RWPE1 (cell line): ENCODE measurements at places on chromosomes 4 and X.

DNA sequence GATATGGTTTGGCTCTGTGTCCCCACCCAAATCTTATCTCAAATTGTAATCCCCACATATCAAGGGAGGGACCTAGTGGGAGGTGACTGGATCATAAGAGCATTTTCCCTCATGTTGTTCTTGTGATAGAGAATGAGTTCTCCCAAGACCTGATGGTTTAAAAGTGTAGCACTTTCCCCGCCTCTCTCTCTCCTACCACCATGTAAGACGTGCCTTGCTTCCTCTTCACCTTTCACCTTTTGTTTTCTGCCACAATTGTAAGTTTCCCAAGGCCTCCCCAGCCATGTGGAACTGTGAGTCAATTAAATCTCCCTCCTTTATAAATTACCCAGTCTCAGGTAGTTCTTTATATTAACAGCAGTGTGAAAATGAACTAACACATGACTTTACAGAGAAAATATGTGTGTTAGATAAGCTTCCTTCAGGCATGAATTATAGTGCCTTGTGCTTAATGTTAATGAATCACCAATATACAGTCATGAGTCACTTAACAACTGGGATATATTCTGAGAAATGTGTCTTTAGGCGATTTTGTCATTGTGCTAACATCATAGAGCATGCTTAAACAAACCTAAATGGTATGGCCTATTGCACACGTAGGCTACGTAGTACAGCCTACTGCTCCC lies 37.9 kb downstream of the PDGFC start:
- DNase-seq: peak; percentile 57

DNA sequence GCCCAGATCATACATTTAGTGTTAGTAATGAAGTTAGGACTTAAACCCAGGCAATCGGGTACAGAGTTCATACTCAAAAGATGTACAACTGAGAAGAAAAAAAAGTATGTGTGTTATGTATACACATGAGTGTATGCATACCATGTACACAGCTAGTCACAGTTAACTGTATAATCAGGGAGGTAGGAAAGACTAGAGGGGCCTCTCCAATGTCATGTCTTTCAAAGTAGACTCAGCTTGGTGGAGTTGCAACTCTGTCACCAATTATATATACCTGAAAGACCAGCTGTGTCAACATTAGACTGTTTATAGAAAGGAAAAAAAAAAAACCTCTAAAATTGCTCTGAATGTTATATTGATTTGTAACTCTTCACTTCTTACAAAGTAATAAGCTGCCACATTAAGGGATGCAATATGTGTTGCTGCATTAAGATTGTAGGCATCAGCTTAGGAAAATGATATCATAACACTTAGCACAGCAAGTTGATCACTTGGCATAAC lies 167.5 kb downstream of the DCTD start:
- no peak for DNase-seq

GRCh38 chrX:115625572-115626301 lies 64.8 kb downstream of the PLS3 start:
- no peak for DNase-seq

GRCh38 chr4:7565483-7565882 lies 130.8 kb upstream of the PSAPL1 start:
- no peak for DNase-seq

GRCh38 chrX:33968611-33969010 lies 163.5 kb downstream of the FAM47A start:
- no peak for DNase-seq

DNA sequence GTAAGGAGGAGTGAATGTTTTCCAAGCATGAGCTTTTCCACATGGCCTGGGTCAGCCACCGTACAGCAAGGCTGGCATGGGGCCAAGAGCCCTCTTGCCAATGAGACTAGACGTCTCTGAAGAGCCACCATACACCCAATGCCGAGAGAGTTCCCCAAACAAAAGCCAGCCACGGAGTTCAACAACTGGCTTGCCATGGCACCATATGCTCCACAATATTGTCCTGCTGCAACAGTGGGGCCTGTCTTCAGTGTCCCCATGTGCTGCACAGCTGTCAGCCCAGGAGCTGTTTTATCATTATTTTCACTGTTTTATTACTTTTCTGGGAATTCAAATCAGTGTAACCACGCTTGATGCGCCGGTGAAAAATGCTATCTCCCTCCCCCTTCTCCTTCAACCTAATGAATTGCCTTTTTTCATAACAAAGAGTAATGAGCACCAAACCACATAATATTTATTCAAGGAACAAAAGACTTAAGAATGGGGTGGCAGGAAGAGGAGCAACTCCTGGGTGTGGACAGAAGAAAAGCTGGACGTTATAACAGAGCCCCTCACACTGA lies 18.4 kb downstream of the MAML3 start:
- no peak for DNase-seq

DNA sequence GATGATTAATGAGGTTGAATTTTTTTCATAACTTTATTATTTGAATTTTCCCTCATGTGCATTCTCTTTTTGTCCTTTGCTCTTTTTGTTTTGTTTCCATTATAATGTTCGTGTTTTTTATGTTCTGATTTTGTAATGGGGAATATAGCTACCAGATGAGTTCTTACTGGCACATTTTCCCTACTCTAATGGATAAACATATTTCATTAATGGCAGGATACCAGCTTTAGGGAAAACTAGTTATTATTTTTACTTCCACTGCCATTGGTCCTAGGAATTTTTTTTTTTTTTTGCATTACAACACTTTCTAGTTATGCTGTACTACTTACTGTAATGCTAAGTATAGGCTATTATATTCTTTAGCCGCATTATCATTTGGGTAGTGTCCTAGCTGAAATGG lies 286.3 kb downstream of the SPRY1 start:
- DNase-seq: no peak

DNA sequence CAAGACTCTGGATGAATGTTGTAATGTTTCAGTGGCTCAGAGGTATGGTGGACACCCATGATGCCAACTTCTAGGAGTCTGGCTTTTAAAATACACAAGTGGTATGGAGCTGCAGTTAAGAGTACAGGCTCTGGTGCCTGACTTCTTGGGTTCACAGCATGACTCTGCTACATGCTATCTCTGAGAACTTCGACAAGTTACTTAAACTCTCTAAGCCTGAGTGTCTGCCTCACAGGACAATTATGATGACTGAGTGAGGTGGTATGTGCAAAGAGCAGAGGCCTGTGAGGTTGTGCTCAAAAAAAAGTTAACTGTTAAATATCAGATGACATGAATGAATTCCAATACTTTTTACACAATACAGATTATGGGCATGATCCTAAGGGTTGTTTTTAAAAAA lies 90.9 kb upstream of the SRD5A3 start:
- DNase-seq: no peak

- DNase-seq: no peak
Observed at GRCh38 chr4:88223516-88223915, 60.8 kb downstream of the PPM1K start.

DNA sequence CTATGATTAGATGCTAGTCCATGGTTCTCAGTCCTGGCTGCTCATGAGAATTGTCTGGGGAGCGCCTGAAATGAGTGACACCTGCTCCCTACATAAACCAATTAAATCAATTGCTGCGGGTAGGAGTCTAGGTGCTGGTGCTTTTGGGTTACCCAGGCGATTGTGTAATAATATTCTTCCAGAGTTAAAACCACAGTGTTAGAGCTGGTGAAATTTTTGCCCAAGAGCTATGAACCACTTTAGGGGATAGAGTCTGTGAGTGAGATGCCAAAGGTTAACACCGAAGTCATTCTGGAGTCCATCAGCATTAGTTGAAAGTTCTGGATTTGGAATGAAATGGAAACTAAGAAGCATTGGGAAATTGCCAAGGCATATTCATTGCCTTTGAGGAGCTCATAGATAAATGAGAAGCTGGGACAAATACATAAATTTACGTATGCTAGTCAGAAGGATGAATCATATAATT lies 15.3 kb downstream of the PDK3 start:
- no peak for DNase-seq
